ENCODE measurements at places on chromosomes 6 and 20.

DNA sequence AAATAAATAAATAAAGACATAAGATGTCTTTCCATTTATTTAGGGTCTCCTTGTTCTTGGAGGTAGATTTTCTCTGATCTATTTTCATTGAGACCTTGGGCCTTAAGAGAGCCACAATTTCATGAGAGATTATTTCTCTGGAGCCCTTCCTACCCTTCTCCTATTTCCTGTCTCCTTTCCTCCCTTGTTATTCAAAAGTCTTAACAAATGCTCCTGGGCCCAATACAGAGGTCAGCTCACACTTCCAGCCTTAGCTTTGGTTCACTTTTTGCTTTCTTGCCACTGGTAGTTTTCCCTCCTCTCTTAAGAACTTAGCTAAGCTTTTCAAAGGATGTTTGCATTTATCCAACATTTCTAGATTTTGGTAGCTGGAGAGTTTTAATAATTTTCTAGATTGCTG lies 44.0 kb downstream of the PTPRA start:
- DNase-seq, result no peak

DNA sequence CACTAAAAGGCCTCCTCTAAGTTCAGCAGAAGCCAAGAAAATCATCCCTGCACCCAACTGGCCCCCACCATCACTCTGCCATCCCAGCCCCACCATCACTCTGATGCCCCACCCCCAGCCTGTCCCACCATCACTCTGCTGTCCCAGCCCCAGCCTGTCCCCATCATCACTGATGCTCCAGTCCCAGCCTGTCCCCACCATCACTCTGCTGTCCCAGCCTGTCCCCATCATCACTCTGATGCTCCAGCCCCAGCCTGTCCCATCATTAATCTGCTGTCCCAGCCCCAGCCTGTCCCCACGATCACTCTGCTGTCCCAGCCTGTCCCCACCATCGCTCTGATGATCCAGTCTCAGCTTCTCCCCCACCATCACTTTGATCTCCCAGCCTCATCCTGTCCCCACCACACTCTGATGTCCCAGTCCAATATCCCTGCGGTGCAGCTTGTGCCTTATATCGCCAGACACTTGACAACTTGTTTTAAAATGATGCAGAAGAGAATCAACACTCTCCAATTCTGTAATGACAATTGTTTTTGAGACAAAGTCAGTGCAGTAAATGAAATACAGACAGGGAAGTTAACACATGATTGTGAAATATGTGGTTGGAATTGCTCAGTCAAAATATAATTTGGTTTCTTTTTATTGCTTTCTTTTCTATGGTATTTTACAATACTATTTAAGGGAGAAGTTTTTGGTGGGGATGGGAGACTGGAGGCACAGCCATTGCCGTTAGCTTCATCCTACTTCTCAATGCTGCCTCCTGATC lies 100.8 kb downstream of the TNFAIP3 start:
- DNase-seq, result no peak

DNA sequence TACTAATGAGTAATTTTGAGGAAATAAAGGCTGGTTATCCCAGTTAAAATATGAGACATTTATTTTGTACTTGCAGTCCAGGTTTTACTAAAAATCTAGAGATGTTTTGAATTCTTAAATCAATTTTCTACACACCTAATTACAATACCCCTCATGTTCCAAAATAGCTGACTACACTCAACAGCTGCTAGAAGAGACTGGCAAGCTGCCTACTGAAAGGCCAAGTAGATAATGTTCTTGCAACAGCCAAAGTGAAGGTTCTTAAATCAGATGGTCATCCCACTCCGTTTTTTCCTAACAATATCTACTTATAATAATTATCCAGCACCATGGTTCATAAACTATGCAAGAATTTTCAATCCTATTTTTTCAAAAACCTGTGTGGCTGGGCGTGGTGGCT lies 69.0 kb downstream of the DTNBP1 start:
- no peak for DNase-seq

DNA sequence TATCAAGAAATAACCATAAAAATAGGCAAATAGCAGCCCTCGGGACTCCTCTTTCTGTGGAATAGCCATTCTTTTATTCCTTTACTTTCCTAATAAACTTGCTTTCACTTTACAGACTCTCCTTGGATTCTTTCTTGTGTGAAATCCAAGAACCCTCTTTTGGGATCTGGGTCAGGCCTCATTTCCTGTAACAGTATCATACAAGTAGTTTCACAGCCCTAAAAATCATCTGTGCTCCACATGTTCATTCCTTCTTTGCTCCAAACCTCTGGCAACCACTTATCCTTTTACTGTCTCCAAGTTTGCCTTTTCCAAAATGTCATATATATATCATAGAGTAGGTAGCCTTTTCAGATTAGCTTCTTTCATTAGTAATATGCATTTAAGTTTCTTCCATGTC lies 13.5 kb upstream of the NT5E start:
- DNase-seq, result no peak

DNA sequence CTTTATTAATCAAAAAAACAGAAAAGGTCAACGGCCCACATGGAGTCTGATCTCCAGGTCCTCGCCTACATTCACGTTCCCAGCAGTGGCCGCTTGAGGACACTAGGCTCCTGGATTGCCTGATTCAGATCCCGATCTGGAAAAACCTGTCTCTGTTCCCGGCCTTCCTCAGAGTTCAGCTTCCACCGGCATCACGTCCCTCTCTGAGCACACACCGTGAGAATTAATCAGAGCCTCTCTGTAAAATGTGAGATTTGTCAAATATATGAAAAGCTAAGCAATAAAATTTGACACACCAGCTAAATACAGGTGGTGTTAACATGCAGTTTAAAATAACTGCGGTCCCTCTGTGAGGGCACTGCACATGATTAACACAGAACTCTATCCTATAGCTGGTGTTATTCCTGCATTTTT lies 122.8 kb upstream of the COL21A1 start:
- no peak for DNase-seq

DNA sequence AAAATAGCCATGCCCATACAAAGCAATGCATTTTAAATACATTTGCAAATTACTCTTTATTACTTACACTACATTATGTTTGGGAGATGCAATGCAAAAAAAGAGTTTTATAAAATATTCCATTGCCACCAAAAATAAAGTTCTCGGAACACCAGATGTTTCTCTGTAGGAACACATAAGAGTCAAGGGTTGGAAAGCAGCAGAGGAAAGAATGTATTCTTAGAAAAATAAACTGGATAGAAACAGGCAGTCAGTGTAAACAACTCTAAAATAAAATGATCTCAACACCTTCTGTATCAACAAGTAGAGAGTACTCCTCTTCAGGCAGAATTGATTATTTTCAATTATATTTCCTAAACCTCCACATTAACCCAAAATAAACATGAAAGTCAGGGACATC lies 28.1 kb downstream of the KIF13A start:
- DNase-seq, result no peak

GRCh38 chr6:3371222-3371949 lies 85.5 kb downstream of the SLC22A23 start:
- no peak for DNase-seq

- DNase-seq, result no peak
These were observed at the start of gene APOBEC2 for GRCh38 chr6:41053041-41053440. Gene APOBEC2 (plus strand): TSS chr6:41053202. CDS start chr6:41053348, 146 bp downstream.

DNA sequence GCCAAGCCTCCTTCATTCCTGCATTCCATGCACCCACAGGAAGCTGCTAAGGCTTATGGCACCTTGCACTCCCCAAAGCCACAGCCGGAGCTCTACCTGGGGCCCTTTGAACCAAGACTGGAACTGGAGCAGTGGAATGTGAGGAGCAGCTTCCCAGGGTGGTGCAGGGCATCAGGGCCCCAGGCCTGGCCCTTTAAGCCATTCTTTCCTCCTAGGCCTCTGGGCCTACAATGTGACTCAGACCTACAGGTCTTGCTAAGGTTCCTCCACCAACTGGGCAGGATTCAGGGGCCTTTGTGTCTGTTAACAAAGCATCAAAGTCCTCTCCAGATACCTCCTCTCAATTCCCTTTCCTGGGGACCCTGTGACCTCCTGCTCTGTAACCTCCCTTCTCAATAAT lies 36.2 kb downstream of the SF3B5 start:
- DNase-seq, result no peak

DNA sequence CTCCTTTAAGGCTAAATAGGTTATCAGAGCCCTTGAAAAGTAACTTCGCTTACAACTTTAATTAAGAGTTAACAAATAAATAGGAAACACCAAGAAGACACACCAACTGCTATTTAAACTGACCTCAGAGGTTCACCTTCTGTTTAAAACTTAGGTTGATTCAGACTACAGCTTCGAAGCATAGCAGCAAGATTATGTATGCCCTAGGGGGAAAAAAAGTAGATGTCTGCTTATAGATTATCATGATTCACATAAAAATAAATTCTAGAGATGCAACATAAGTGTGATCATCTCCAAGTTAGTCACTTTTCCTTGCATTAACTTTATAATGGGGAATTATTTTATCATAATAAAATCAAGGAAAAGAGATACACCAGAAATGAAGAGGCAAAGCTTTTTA lies 8.9 kb downstream of the PNISR start:
- DNase-seq, result no peak

GRCh38 chr6:168662301-168662936 lies 221.4 kb downstream of the SMOC2 start:
- no peak for DNase-seq

All from D721Med (cell line).